CD4-positive, alpha-beta T cell treated with Interferon alpha-2 for 1 hour (primary cell): ENCODE measurements at places on chromosomes 5 and 9.

DNA sequence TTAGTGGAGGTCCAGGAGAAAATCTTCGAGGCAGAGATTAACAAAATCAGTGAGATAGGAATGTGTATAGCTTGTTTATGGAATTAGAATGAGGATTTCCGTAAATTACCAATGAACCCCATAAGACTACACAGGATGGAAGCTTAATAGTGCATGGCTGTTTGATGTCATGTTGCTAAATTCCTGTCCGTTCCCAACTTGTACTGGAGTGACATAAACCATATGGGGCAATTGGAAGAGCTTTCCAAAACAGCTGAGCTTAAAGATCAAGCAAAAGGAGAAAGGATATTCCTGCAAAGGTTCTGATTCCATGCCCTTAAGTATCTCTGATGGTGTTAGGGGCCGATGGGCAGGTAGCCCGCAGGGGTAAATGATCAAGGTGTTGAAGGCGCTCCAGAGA is 17.4 kb downstream of the GLE1 start:
- DNase-seq = no peak

DNA sequence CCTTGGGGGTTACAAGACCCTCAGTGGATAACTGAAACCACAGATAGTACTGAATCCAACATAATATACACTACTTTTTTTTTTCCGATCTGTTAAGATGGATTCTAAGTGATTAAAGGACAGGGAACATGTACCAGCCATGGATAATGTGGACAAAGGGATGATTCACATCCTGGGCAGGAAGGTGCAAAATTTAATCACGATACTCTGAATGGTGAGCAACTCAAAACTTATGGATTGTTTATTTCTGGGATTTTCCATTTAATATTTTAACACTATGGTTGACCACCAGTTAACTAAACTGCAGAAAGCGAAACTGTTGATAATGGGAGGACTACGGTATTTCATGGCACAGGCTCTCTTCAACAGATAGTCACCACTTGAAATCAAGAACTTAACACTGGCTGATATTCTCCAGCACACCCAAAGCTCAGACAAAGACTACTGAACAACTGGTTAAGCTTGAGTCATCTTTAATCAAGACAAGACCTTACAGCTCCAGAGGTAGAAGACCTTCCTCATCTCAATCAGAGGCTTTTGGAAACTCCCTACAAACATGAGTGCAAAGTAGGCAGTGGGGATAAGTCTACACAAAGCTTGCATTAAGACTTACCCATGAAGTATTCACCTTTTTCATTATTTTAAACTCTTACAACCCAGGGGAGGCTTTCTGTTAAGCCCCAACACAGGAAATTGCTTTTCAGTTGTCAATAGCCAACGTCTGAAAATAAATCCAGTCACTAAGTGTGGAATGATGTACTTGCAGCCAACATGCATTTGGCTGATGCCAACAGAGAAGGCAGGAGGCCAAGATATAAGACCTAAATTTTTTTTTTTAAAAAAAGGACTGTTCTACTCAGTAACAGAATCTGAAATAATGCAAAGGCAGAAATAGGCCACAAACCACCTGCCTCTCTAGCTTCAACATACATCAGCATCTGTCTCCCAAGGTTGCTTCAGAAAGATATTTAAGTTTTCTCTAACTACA is 78.7 kb downstream of the ELAVL2 start:
- DNase-seq = no peak

- DNase-seq = no peak
Observed at GRCh38 chr5:112154940-112155686, 264.0 kb downstream of the EPB41L4A start.

DNA sequence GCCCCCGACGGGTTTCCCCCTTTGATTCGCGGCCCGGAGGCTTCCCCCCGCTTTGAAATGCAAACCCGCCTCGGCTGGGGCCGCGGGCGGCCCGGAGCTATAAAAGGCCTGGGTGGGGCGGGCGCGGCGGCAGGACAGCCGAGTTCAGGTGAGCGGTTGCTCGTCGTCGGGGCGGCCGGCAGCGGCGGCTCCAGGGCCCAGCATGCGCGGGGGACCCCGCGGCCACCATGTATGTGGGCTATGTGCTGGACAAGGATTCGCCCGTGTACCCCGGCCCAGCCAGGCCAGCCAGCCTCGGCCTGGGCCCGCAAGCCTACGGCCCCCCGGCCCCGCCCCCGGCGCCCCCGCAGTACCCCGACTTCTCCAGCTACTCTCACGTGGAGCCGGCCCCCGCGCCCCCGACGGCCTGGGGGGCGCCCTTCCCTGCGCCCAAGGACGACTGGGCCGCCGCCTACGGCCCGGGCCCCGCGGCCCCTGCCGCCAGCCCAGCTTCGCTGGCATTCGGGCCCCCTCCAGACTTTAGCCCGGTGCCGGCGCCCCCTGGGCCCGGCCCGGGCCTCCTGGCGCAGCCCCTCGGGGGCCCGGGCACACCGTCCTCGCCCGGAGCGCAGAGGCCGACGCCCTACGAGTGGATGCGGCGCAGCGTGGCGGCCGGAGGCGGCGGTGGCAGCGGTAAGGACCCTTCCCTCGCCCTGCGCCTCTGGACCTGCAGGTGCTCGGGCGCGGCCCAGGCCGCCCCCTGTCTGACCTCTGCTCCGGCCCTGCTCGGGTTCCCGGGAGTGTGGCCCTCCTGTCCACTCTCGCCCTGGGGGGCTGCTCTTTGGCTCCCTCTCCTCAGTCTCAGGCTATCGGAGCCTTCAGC is at the start of gene CDX1:
TSS of gene CDX1 (plus strand) at position 129 of the 862 bp plus-strand sequence. CDS start at position 228, 99 bp downstream.
- no peak for DNase-seq

DNA sequence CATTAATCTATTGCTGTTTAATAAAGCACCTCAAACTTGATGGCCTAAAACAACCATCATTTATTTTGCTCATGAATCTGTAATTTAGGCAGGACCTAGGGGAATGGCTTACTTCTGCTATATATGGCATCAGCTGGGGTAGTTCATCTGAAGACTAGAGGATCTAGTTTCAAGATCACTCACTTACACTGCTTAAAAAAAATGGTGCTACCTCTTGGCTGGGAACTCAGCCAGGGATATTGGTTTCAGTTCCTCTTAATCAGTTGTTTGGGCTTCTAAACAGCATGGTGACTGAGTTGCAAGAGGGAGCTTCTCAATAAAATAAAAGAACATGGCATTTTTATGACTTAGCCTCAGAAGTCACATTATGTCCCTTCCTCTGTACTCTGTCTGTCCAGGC is 142.0 kb downstream of the FAM114A2 start:
- DNase-seq = no peak
